IMR-90 (cell line): ENCODE measurements at places on chromosomes 5 and 9. TPM values are rescaled to one million over a fixed set of nuclear protein-coding genes. Genes with fewer than 3 reads are reported as not detected.

GRCh38 chr5:171162596-171162995 is 146.5 kb upstream of the TLX3 start:
- no peak overlapping the region for H3K4me3 ChIP-seq
- no peak overlapping the region for H3K27ac ChIP-seq
- H3K36me3 ChIP-seq: no peaks in the 10 kb centered on the region
- peak; percentile 25 for DNase-seq
- H3K4me1 ChIP-seq: no peaks in the 10 kb centered on the region
- no peaks in the 10 kb centered on the region for H3K27me3 ChIP-seq

- no peaks in the 10 kb centered on the region for H3K36me3 ChIP-seq
- H3K4me1 ChIP-seq: no peaks in the 10 kb centered on the region
- peaks cover 33% of the 10 kb centered on the region for H3K27me3 ChIP-seq
- no peak for DNase-seq
Observed at GRCh38 chr5:72009280-72009679, 98.0 kb upstream of the MAP1B start.

DNA sequence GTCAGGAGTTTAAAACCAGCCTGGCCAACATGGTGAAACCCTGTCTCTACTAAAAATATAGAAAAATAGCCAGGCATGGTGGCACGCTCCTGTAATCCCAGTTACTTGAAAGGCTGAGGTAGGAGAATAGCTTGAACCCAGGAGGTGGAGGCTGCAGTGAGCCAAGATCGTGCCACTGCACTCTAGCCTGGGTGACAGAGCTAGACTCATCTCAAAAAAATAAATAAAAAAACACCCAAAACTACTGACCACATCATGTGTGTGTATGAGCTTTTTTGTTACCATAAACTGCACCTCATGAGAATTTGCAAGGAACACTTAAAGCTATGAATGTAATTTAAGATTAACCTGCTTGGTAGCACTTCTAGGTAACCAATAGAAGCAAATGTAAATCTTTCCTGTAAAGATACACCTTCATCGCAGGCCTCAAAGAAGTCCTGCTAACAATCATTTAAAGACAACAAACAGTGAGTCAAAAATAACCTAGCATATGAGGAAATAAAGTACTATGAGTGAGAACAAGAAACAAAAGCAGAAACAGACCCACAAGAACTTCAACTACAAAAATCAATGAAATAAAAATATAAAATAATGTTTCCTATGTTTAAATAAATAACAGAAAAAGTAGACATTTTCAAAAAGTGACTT is 13.0 kb downstream of the SLC38A9 start:
- H3K36me3 ChIP-seq: peaks cover 5% of the 10 kb centered on the region
- no peak overlapping the region for H3K4me3 ChIP-seq
- H3K4me1 ChIP-seq: no peaks in the 10 kb centered on the region
- H3K27me3 ChIP-seq: no peaks in the 10 kb centered on the region

The AFAP1L1 gene
- 5.3 and 5.7 TPM in 2 replicates for total RNA-seq

- H3K27me3 ChIP-seq: no peaks in the 10 kb centered on the region
- no peak overlapping the region for H3K27ac ChIP-seq
- H3K4me1 ChIP-seq: peaks cover 10% of the 10 kb centered on the region
- H3K4me3 ChIP-seq: no peak overlapping the region
- no peak for DNase-seq
Observed at GRCh38 chr5:172115541-172115982, 72.5 kb downstream of the STK10 start.

DNA sequence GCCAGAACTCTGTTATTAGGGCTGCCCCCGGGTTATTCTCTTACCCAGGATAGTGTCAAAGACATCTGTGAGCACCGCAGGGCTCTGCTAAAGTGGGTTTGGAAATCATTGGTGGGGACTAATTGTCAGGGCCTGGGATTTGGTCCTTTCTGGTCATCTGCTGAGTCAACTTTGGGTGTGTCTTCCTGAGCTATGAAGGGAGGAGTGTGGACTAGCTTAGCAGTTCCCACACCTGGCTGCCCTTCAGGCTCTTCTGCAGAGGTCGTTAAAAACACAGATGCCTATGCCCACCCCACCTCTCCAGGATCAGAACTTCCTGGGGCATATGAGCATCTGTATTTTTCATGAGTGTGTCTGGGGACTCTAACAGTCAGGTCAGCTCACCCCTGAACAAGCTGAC is 352.2 kb downstream of the SLIT3 start:
- H3K27me3 ChIP-seq: no peaks in the 10 kb centered on the region; the same call in 1 of the 2 replicates
- H3K4me3 ChIP-seq: no peak overlapping the region
- H3K36me3 ChIP-seq: no peaks in the 10 kb centered on the region
- H3K27ac ChIP-seq: no peak overlapping the region

The CHSY3 gene
- total RNA-seq: 1.3 and 1.4 TPM in 2 replicates

DNA sequence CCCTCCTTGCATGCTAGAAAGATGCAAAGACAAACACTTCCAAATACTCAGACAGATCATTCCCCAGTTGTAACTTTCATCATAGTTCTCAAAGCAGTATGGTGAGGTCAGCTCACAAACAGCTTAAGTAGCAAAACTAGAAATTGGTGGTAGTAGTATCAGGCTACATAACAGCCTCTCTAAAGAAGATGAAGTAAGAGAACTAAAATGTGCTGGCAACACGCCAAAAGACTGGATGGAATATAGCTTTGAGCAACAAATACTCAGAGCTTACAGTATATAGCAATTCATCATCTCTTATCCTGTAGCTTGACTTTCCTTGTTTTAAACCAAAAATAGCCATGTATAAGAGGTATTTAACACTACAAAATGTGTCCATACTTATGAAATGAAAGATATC is 7.5 kb downstream of the PFDN1 start:
- peaks cover 11% of the 10 kb centered on the region for H3K4me1 ChIP-seq
- H3K27ac ChIP-seq: no peak overlapping the region
- DNase-seq: peak; percentile 99
- H3K36me3 ChIP-seq: peaks cover 2% of the 10 kb centered on the region; the same call in 1 of the 2 replicates
- no peaks in the 10 kb centered on the region for H3K27me3 ChIP-seq

DNA sequence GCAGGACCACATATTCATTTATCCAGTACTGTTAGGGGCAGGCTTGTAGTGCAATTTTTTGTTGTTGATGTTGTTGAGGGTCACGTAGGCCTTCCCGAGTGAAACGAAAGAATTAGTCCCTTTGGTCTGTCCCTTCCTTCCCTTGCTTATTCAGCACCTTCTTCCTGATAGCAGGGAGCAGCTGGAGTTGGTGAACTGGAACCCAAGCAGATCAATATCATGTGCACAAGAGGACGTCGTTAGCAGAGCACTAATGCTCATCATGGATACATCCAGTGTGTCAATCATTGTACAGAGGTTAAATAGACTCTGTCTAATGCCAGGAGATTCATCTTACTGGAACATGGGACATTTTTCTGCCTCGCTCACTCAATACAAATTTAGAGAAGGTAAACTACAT is 33.0 kb upstream of the MAP1B start:
- H3K27ac ChIP-seq: no peak overlapping the region
- no peak for DNase-seq
- no peak overlapping the region for H3K4me3 ChIP-seq
- H3K36me3 ChIP-seq: no peaks in the 10 kb centered on the region
- peaks cover 3% of the 10 kb centered on the region; the same call in 1 of the 2 replicates for H3K27me3 ChIP-seq

The PKN3 gene
- 1.6 and 1.7 TPM in 2 replicates for total RNA-seq

The WWC1 gene
- total RNA-seq: 9.1 and 10.3 TPM in 2 replicates

GRCh38 chr5:6676702-6677101 is 36.5 kb upstream of the TENT4A start:
- DNase-seq: peak; percentile 48
- H3K4me3 ChIP-seq: no peak overlapping the region
- no peaks in the 10 kb centered on the region; the same call in 1 of the 2 replicates for H3K4me1 ChIP-seq
- no peak overlapping the region for H3K27ac ChIP-seq
- H3K27me3 ChIP-seq: no peaks in the 10 kb centered on the region
- peaks cover 2% of the 10 kb centered on the region; the same call in 1 of the 2 replicates for H3K36me3 ChIP-seq

The ADAMTSL1 gene
- total RNA-seq: 49.2 and 62.2 TPM in 2 replicates

The CKMT2 gene
- total RNA-seq: 0.28 and 0.36 TPM in 2 replicates

DNA sequence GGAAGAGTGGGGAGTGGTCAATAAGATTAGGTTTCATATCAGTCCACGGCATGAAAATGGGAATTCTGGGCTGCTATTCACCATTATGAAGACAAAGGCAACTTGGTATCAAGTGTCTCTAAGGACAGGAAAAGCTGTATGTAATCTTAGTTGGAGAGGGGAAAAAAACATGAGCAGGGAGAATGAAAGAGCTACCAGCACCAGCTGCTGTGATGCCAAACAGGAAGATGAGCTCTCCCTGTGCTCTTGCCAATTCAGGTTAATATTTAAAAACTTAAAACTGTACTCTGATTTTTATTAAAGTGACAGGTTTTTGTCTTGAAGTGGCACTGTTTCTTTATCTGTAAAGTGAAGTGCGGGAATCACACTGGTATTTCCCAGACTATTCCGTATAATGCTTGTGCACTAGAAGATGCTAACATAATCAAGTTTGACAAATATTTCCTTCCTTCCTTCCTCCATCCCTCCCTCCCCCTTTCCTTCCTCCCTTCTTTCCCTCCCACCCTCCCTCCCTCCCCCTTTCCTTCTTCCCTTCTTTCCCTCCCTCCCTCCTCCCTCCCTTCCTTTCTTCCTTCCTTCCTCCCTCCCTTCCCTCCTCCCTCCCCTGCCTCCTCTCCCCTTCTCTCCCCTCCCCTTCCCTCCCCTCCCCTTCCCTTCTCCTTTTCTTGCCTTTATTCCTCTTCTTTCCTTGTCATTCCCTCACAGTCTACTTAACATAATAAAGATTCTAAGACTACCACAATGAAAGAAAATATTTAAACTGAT is 1383.0 kb upstream of the C9orf72 start:
- H3K27me3 ChIP-seq: no peaks in the 10 kb centered on the region
- no peaks in the 10 kb centered on the region for H3K36me3 ChIP-seq
- no peaks in the 10 kb centered on the region for H3K4me1 ChIP-seq

DNA sequence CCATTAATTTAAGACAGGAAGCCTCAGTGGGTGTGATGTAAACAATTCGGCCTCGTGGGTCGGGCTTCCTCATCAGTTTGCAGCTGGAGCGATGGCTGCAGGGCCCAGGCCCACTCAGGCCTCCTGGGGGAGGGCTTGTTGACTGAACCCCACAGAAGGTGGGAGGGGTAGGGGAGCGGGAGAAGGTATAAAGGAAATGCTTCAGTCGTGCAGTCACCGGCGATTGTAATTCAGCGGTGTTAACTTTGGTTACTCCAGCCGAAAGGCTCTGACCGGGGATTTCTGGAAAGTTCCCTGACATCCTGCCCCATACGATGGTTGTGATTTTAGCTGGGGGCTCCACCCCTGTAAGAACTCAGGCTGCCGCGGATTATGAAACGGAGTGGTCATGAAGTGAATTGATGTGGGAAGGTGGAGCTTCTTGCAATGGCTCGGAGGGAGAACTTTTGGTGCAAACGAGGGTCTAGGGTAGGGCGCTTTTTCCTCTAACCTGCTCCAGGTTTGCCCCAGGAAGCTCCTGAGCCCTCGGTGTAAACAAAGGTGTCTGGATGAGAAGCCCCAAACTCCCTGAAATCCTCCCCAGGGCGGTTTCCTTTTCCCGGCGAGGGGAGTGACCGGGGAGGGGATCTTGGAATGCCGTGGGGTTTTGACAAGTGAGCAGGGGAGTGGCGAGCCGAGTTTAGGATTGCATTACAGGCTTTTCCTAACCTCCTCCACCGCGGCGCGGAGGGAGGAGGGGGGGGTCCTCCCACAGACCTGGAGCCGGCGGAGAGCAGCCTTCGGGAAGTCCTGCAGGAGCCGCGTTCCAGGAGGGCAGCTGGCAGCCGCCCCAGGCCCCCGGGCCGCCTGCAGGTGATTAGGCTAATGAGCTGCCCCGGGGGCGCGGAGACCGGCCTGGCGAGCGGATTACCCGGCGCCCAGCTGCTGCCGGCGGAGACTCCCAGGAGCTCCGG is 215.5 kb downstream of the PDZD2 start:
- peak overlapping the region; percentile 24; the same call in 1 of the 2 replicates for H3K4me3 ChIP-seq
- no peak overlapping the region for H3K27ac ChIP-seq
- no peaks in the 10 kb centered on the region; the same call in 1 of the 2 replicates for H3K4me1 ChIP-seq

- H3K4me3 ChIP-seq: no peak overlapping the region
- no peak overlapping the region for H3K27ac ChIP-seq
- no peaks in the 10 kb centered on the region for H3K27me3 ChIP-seq
- no peaks in the 10 kb centered on the region for H3K36me3 ChIP-seq
Observed at GRCh38 chr5:82004511-82004910, 32.7 kb downstream of the ATG10 start.

The SMARCA2 gene
- total RNA-seq: 26.7 and 29.2 TPM in 2 replicates

- no peak overlapping the region for H3K4me3 ChIP-seq
- no peaks in the 10 kb centered on the region for H3K27me3 ChIP-seq
- H3K36me3 ChIP-seq: no peaks in the 10 kb centered on the region
- no peaks in the 10 kb centered on the region for H3K4me1 ChIP-seq
Observed at GRCh38 chr5:67248703-67249589, 52.3 kb upstream of the CD180 start.

DNA sequence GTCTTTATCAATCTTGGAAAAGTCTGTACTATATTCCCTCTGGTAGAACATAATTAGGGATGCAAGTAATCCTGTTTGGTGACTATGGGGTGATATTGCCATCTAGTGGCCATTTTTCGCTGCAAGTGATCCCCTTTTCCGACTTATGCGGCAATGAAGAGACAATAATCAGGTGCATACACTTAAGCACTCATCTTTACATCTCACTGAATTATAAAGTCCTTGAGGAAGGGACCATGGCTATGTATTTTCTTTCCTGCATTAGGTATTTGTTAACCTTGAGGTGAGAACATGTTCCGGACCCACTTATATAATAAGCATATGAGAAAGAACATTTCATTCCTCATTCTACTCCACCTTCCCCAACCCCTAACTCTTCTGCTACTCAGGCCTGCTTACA is 19.6 kb upstream of the LIX1 start:
- H3K4me1 ChIP-seq: no peaks in the 10 kb centered on the region
- peaks cover 7% of the 10 kb centered on the region for H3K36me3 ChIP-seq
- no peaks in the 10 kb centered on the region for H3K27me3 ChIP-seq
- no peak overlapping the region for H3K27ac ChIP-seq

The ANKRD18A gene
- not detected in 2 replicates for total RNA-seq

DNA sequence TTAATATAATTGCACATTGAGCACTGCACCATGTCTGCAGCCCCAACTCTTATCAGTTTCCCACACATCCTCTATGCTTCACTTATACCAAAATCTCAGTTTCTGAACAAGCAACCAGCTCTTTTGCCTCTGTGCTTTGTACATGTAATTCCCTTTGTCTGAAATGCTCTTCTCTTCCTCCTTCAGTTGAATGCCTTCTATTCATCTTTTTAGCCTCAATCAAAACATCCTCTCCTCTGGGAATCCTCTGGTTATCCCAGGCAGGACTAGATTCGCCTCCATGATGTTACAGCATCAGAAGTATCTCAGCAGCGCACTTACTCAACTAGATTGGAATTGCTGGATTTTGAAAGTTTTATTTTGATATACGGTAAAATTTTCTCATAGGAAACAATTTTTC is 143.3 kb downstream of the GAS1 start:
- peaks cover 9% of the 10 kb centered on the region for H3K27me3 ChIP-seq
- H3K36me3 ChIP-seq: no peaks in the 10 kb centered on the region
- DNase-seq: no peak

GRCh38 chr9:75960551-75960950 is 70.1 kb downstream of the PCSK5 start:
- no peak overlapping the region for H3K27ac ChIP-seq
- H3K36me3 ChIP-seq: no peaks in the 10 kb centered on the region
- DNase-seq: no peak
- no peak overlapping the region for H3K4me3 ChIP-seq
- H3K27me3 ChIP-seq: no peaks in the 10 kb centered on the region

The TEX48 gene
- not detected in 2 replicates for total RNA-seq

GRCh38 chr5:126178521-126178920 is 244.7 kb upstream of the GRAMD2B start:
- H3K27me3 ChIP-seq: no peaks in the 10 kb centered on the region
- no peak overlapping the region for H3K4me3 ChIP-seq
- peak; percentile 17 for DNase-seq
- no peaks in the 10 kb centered on the region for H3K36me3 ChIP-seq

- H3K27me3 ChIP-seq: peaks cover 26% of the 10 kb centered on the region
- no peak overlapping the region for H3K4me3 ChIP-seq
- peaks cover 2% of the 10 kb centered on the region; the same call in 1 of the 2 replicates for H3K4me1 ChIP-seq
Observed at GRCh38 chr5:607541-608428, 4.4 kb upstream of the CEP72 start.

The MYOZ3 gene
- under 0.01 TPM in 2 replicates for total RNA-seq

The FOXD4 gene
- 0.18 TPM in 1 of 2 replicates, not detected in the other for total RNA-seq

The PCDHB16 gene
- 0.18 and 0.56 TPM in 2 replicates for total RNA-seq
